ENCODE measurements at places on chromosomes 5 and 9.
A peak's percentile ranks its signal among the peaks of the same experiment; 100 is the strongest.

- no peak for DNase-seq
Measured at GRCh38 chr5:109253262-109253661, 156.5 kb downstream of the PJA2 start.

DNA sequence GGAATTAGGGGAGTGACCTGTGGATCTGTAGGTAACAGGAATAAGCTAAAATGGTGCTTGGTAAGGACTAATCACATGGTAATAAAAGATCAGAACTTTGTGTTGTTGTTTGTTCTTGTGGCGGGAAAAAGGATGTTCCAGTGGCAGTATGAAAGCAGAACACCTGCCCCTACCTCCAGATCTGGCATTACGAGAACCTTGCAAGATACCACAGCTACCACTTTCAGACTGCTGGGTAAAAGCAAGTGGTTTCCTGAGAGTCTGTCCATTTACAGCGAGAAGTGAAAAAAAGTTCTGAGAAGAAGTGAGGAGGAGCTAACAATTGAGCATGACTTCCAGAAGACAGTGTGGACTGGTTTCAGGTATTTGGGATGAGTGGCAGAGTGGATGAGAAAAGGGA, 252.5 kb downstream of the TLE4 start:
- DNase-seq, result no peak

GRCh38 chr5:173667702-173668101, 51.3 kb upstream of the BOD1 start:
- no peak for DNase-seq

DNA sequence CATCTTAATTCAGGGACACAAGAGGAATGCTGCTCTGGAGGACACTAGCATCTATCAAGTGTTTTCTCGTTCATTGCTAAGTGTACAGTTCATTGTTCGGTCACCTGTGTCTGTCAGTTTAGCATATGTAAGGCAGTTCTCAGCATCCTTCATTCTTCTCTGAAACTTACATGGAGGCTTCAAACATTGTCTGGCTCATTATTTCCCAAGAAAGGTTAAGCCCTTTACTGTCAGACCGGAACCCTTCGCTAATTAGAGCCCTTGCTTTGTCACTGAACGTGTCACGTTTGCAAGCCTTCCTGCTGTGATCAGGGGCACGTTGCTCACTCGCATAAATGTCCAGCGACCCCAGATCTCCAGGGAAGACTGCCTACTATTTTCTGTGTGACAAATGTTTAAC, 62.3 kb upstream of the RIOK2 start:
- DNase-seq, result no peak

GRCh38 chr5:14451871-14452270, 129.7 kb upstream of the OTULINL start:
- no peak for DNase-seq

GRCh38 chr5:89595056-89595455, 712.1 kb upstream of the MEF2C start:
- no peak for DNase-seq

DNA sequence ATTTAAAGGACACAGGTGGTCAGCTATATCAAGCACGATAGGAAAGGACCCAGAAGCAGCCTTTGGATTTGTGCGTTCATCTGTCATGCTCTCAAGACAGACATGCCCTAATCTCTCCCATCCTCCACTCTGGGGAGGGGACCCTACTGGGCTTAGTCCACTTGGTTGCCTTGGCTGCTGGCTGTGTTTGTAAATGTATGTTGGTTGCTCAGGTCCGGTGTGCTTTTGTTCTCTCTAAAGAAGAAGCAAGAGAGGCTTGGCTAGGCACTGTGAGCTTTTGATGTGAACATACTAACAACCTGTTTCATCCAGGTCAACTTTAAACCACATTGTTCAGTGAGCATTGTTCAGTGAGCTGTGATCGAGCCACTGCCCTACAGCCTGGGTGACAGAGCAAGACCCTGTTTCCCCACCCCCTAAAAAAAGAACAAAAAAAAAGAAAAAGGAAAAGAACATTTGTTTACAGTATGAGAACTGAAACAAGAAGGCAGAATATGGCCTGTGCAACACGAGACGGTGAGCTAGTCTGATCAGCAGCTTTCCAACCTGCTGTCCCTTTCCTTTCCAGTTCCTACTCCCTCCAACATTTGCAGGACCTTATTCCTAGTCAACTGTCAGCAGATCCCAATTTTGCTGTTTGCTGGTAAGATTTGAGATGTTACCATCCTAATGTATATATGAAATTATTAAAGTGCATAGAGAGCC, 228.3 kb downstream of the ARHGAP26 start:
- DNase-seq, result no peak

DNA sequence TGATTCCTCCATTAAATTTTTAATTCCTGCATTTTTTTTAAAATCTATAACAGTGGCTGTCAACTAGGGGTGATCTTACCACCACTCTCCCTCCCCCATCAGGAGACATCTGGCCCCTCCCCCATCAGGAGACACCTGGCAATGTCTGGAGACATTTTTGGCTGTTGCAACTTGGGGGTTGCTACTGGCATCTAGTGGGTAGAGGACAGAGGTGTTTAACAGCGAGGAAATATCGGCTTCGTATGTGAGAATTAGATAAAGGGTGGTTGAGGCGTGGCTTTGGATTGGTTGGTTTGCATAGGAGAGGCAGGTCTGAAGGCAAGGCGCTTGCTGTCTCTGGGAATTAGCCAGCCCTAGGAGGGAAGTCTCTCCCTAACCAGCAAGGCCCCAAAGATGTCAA, 10.5 kb downstream of the CDHR2 start:
- no peak for DNase-seq

- no peak for DNase-seq
Measured at GRCh38 chr9:108245331-108245730, 610.5 kb downstream of the ACTL7B start.

GRCh38 chr9:135077497-135078200, 9.8 kb upstream of the OLFM1 start:
- DNase-seq, result no peak

DNA sequence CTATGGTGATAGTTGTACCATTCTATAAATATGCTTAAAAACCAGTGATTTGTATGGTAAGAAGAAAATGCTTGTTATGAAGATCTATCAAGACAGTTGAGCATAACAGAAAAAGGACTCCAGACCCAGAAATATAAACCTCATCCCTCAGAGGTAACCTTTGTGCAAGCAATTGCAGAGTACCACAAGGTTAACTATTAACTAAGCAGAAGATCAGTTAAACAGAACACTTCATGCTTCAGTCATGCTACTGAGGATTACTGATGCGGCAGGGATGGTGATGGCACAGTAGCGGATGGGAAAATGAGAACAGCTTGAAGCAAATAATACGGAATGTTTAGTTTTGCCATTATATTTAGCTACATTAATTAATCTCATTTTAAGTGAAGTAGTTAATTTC, 45.5 kb downstream of the IARS1 start:
- no peak for DNase-seq

GRCh38 chr5:94111209-94112004, 370.0 kb upstream of the POU5F2 start:
- DNase-seq, result peak; percentile 82

DNA sequence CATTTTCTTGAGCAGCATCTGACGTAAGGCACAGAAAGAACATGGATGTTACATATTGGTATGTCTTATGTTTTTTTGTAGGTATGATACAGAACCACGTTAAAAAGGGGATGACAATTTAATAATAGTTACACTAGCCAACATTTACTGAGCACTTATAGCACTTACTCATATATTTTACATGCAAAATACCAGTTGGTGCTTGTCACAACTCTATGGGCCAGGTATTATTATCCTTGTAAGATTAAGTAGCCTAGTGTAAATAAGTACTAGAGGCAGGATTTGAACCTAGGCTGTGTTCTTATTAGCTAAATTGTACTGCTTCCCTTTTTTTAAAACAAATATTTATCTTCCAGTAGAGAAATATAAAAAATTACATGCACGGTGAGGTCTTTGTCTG, 83.5 kb downstream of the RANBP17 start:
- DNase-seq, result no peak

DNA sequence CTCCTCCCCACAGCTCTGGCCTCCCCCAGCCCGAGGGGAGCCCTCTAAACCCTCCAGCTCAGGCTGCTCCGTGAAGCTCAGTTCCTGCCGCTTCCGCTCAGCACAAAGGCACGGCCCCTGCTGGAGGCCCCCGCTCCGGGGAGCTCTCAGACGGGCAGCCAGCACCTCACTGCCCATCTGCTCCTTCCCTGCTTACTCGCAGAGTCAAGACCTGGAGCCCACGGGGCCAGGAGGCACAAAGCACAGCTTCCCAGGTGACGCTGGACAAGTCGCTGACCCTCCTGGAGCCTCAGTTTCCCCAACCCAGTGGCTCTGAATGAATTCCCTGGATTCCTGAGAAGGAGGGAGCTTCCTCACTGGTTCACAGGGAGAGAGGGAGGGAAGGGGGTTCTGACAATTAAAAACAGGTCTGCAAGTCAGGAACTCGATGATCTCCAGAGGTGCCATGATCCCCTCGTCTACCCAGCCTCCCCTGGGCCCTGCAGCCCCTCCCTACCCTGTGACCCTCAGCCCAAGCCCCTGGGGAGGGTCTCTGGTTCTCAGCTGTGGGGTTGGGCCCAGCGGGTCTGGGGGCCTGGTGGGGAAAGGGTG, 36.2 kb downstream of the VAV2 start:
- no peak for DNase-seq

GRCh38 chr5:139222346-139222745, 24.2 kb upstream of the SIL1 start:
- no peak for DNase-seq

- no peak for DNase-seq
Measured at GRCh38 chr9:99169982-99170761, 51.6 kb downstream of the ALG2 start.

- DNase-seq, result no peak
Measured at GRCh38 chr5:37198061-37198460, 51.1 kb downstream of the CPLANE1 start.
